ENCODE measurements at places on chromosomes 5 and 9.

GRCh38 chr9:14030375-14031059, 283.4 kb downstream of the NFIB start:
- peak; percentile 89 for DNase-seq

- DNase-seq = no peak
Measured at GRCh38 chr9:96080364-96080763, 204.9 kb downstream of the ERCC6L2 start.

DNA sequence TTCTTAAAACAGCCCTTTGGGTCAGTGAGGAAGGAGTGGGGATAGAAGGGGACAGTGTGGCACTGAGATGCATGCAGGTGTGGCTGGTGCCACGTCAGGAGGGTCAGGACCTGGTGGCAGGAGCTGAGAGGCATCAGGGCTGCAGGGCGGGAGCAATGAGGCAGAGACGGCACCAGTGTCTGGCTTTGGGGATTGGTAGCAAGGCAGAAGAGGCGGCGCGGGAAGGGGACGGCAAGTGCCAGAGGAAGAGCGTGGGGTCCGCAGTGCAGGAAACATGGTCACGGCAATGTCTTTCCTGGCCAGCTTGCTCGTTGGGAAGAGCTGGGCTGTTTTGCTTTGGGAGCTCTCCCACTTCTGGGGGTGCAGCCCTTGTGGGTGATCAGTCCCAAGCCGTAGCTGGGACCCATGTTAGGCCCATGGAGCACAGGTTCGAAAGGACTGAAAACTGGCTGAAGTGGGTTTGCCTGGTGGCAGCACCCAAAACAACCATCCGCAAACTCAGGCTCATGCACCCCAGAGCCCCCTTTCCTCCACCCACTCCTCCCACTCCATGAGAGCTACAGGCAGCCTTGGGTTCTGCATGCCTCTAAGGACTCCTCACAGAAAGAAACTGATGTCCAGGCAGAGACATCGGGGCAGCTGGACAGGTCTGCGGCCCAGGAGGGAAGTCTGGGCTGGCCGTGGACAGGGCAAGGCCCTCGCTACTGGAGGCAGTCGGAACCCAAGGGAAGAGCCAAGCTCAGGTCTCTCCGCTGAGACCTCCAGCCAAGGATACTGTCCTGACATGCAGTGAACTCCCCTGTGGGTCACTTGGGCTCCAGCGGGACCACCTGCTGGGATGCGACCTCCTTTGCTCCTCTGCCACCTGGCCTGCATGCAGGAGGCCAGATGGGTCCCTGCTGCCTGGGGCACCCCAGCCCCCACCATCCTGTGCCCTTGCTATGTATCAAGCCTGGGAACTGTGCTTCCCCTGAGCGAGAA, 104.4 kb downstream of the ZNF354C start:
- DNase-seq = no peak

DNA sequence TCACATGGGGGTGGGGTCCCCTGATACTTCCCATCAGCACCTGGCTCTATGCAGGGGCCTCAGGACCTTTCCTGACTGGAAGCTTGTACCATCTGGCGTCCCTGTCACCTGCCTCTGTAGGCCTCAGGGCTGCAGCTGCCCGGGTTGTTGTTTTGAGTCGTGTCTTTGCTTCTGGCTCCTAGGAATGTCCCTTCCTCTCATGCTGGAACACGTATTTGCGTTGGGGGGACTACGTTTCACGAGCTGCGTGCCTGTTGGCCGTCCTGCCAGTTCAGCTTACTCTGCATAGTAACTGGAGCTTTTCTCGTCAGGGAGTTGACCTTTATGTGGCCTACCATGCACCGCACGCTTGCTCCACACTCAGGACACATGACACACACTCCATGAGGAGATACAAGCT, 54.9 kb upstream of the IRX4 start:
- DNase-seq = no peak

- DNase-seq = no peak
Measured at GRCh38 chr9:120440791-120441190, 139.2 kb downstream of the CDK5RAP2 start.

GRCh38 chr9:124456341-124457078, 6.3 kb downstream of the ADGRD2 start:
- DNase-seq = no peak

DNA sequence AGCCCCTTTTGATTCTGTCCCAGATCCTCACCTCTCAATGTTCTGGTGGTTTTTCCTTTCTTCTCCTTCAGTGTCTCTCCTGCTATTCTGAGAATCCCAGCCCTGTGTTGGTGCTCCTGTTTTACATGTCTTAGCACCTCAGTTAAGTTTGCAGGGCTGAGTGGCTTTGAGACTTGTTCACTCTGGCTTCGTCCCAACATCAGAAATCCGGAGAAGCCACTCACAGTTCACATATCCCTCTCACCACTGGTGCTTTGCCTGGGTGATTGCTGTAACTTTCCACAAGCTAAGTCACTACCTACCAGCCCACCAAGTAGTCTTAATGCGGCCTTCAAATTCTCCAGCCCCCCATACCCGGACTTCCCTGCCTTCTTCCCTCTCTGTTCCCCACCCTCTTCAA, 40.2 kb downstream of the CYFIP2 start:
- no peak for DNase-seq

- no peak for DNase-seq
Measured at GRCh38 chr5:19802686-19803085, 185.3 kb downstream of the CDH18 start.

DNA sequence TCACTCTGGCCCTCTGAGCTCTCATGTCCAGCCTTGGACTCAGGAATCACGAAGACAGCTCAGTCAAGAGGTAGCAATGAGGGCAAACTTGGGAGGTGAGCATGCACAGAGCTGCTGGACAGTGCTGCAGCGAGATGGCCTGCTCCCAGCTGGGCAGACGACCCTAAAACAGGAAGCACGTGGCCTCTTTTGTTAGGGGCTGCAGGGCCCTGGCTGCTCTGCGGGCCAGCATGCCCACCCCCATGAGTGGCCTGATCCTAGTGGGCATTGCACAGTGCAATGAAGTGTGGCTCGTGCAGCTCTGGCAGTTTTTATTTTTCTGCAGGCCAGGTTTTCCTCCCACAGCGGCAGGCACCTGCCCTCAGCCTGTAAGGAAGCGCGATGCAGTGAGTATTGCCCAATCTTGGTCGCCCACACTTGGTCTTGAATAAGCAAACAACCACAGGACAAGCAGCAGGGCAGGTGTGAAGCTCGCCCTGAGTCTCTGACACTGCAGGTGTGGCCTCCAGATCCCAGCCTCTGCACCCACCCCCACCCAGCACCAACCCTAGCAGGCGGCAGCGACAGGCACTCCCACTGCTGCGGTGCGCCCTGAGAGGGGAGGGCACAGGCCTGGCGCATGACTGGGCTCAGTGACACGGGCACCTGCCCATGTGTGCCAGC, 60.8 kb downstream of the SEMA4D start:
- no peak for DNase-seq

GRCh38 chr9:76595645-76596044, 136.7 kb downstream of the GCNT1 start:
- no peak for DNase-seq

DNA sequence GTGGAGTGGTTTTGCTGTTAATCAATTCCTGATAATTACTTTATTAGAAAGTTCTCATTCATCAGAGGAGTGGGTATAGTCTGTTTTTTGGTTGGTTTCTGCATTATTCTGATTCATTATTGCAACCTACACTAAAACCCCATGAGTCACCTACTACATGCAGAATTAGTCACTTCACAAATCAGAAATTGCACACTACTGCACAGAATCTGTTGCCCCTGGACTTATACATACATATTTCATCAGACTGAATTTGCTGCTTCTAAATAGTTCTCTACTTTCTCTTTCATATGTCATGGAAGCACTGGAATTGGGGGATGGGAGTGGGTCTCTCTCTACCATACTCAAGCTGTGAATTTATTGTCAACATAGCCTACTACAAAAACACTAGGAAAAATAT, 585.1 kb downstream of the DNAH5 start:
- no peak for DNase-seq

DNA sequence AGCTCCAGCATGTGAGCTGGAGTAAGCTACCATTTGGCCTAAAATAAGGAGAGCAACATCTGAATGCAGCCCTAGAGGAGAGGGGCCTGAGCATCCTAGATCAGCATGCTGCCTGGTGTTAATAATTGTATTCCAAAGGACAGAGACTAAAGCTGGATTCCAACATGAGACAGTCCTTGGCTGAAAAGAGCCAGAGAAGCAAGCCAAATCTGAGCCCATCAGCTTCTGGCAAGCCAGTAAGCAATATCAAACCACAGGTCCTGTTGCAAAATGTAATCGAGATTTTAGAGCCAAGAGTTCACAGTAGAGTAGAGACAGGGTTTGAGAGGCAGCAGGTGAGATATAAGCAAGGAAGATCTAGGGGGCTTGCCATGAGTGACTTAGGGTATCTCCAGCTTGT, 42.3 kb upstream of the DMAC1 start:
- no peak for DNase-seq

GRCh38 chr5:151469992-151470391, 22.6 kb downstream of the SLC36A1 start:
- DNase-seq = no peak

DNA sequence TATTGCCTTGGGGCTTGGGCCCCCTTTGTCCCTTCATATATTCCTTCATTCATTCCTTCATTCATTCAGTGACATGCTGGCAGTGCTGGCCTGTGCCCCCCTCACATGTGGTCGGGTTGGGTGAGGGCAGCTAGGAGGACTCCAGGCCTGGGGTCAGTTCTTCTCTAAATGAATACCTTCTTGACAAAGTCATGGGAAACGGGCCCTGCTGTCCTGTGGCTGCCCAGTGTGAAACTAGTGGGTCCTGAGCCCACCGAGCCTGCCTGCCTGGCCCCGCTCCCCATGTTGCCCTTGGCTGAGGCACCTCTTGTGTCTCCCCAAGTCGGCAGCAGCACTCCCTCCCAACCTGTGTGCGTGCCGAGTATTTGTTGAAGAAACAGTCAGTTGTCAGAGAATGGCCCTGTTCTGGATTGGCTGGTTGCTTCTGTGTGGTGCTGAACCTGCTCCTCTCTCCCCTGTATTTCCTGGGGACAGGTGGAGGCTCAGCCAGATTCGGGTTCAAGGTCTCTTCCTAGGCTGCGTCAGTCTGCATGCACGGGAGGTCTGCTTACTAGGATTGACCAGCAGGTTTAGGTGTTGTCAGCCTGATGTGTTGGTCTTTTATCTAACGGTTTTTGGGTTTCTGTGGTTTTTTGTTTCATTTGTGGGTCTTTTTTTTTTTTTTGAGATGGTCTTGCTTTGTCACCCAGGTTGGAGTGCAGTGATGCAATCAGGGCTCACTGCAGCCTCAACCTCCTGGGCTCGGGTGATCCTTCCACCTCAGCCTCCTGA, 3.0 kb upstream of the CEL start:
- DNase-seq = no peak

- DNase-seq = no peak
Measured at GRCh38 chr9:69925452-69925851, 104.8 kb downstream of the CFAP95 start.

GRCh38 chr9:90665072-90665471, 22.4 kb upstream of the DIRAS2 start:
- DNase-seq = no peak

- no peak for DNase-seq
Measured at GRCh38 chr9:115035841-115036612, 81.9 kb downstream of the TNC start.

GRCh38 chr9:110048976-110049698, 158.8 kb downstream of the C9orf152 start:
- peak; percentile 35 for DNase-seq

DNA sequence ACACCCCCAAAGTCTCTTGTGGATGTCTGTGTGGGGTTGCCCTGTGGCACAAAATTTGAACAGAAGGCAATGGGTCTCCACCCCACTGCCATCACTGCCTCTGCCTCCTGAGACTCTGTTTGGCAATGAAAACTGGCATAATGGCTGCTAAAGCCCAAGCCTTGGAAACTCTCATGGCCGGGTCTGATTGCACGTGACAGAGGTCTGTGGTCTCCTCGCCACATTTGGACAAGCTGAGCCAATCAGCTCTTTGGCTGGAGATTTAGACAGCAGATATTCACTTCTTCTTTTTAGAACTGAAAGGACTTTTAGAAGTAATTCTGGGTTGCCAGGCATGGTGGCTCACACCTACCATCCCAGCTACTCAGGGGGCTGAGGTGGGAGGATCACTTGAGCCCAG, 5.5 kb downstream of the GGTA1 start:
- no peak for DNase-seq

GRCh38 chr5:172775326-172776234, 4.6 kb upstream of the DUSP1 start:
- DNase-seq = no peak

DNA sequence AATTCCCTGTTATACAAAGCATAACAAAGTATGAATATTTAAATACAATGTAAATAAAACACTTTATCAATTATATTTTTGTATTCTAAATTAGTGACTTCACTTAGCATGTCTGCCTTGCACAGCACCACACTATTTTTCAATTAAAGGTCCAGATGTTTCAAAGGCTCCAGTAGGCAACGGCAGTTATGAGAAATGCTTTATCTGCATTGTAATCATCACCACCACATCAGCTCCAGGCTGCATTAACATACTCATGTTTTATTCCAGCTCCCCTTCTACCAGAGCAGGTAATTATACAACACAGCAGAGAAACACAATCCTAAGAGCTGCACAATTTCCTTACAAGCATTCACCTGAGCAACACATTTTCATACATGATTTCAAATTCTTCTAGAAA, 102.8 kb downstream of the MAPKAP1 start:
- DNase-seq = no peak

DNA sequence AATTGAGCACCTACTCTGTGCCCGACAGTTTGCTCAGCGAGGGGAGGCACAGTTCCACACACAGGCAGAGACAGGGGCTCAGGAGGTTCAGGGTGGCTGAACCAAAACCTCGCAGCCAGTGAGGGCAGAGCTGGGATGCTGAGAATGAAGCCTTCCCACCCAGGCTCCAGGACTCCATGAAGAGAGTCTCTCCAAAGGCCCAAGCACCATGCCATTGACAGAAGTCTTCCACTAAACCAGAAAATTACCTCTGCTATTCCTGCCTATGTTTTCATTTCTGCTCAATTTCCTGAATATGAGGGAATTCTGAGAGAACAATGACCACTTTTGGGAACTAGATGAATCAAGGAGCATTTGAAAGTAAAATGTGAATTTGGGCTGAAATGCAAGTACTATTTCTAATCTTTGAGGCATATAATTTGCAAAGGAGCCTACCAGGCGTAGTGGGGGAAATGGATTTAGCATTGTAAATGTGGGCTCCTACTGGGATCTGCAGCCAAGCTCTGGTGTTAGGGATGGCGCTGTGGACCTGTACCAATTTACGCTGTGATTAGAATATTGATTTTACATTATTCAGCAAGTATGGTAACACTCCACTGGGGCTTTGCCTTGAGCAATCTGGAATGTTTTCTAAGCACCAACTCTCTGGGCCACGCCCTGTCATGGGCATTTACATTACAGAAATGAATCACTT, 91.9 kb downstream of the DRD1 start:
- no peak for DNase-seq
